ENCODE measurements at places on chromosomes 16 and 17.

DNA sequence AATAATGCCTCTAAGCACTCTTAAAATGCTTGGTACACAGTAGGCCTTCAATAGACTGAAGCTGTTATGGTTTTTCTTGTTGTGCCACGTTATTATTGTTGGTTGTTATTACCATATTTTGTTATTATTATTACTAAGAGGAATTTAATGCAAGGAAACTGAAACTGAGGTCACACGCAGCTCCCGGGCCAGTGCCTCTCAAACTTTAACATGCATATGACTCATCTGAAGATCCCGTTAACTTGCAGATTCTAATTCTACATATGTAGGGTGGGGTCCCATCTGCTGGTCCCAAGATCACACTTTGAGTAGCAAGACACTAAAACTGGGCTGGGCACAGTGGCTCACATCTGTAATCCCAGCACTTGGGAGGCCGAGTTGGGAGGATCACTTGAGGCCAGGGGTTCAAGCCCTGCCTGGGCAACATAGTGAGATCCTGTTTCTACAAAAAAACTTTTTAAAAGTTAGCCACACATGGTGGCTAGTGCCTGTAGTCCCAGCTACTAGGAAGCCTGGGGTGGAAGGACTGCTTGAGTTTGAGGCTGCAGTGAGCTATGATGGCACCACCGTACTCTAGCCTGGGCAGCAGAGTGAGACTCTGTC is 888 bp downstream of the ACSM5 start:
- no peak for DNase-seq

GRCh38 chr17:58680038-58680369 is 11.8 kb downstream of the TEX14 start:
- DNase-seq = no peak

GRCh38 chr17:65545705-65546523 is 15.5 kb downstream of the AXIN2 start:
- DNase-seq = no peak

DNA sequence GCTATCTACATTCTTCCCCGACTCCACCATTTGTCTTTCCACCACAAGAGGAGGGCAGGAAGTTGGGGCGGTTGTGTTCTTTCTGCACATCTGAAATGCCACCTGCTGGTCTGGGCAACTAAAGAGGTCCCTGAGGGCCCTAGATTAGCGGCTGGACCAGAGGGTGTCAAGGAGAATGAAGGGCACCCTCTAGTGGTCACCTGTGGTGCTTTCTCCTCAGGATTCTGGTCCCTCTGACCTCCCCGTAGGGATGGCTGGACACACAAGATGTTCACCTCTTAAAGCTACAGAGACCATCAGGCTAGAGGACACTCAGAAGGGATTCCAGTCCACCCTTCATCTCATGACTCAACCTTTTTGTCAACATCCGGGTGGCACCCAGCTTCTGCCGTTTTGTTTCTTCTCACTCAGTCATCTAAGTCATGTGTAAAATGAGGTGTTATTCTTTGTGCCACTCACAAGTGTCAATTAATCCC is 2.9 kb upstream of the SCIMP start:
- no peak for DNase-seq

GRCh38 chr16:19997264-19997663 is 76.4 kb downstream of the GPR139 start:
- no peak for DNase-seq

GRCh38 chr17:9116861-9117568 is 95.7 kb downstream of the NTN1 start:
- no peak for DNase-seq

DNA sequence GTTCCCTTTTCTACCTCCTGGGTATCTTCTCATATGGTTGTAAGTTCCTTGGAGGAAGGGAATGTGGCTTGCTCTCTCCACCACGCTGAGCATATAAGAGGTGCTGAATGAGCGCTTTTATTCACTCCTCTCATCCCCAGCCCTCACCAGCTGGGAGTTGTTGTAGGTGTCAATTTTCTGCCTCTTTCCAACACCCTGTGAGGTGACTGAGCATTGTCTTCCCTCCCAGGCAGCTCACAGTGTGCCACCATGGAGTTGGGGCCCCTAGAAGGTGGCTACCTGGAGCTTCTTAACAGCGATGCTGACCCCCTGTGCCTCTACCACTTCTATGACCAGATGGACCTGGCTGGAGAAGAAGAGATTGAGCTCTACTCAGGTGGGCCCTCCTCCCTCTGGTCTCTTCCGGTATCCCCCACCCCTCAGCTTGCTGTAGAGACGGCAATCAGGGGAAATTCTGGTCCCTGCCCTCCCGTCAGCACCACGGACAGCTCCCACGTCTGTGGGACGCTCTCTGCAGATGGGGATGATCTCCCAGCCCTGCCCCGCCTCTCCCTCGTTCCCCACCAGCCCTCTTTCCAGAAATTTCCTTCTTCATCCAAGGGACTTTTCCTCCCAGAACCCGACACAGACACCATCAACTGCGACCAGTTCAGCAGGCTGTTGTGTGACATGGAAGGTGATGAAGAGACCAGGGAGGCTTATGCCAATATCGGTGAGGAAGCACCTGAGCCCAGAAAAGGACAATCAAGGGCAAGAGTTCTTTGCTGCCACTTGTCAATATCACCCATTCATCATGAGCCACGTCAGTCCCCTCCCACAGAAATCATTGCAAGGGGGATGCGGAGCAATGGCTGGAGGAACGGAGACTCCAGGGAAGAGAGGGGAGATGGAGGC is 18.3 kb downstream of the CIITA start:
- DNase-seq = no peak

- DNase-seq = no peak
Measured at GRCh38 chr16:29811896-29812665, at the start of gene PRRT2. Gene PRRT2, plus strand, starts transcription at chr16:29812193. Its CDS starts 862 bp downstream, at chr16:29813055.

- no peak for DNase-seq
Measured at GRCh38 chr16:82713778-82714177, 87.0 kb downstream of the CDH13 start.

DNA sequence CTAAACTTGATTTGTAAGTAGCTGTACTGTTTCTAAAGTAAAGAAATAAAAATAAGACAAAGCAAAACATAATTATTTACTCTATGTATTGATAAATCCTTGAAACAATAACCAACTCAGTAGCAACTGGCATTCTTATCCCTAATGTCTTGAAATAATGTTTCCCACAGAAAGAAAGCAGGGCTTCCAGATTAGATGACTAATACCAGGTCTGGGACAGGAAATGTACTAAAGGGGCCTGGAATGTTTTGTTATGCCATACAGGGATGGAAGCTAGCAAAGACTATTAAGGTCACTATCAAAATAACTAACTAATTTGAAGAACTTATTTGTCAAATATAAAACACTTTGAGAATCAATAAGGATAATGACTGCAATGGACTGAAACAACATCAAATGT is 82.1 kb downstream of the CFDP1 start:
- DNase-seq = no peak
